Activated T-cell treated with anti-CD3 and anti-CD28 coated beads, Interleukin-2, amount 50 U/mL, for 72 hours (primary cell): ENCODE measurements at places on chromosomes 11 and 22.

DNA sequence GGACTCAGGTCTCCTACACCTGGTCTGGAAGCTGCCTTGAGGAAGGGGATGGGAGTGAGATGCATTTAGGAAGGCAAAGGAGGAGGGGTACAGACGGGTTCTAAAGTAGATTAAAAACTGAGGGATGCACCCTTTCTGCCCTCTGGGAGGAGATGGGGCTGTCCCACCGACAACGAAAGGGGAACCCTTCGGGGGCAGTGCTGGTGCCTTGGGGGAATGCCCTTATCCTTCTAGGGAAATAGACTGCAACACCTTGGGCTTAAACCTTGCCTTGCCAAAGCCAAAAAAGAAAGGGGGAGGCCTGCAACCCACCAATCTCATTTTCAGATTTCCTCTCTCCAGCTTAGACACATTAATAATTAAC, 89.8 kb downstream of the PLEKHA7 start:
- no peak for DNase-seq

- DNase-seq = no peak
These were observed 25.9 kb upstream of the SCARF2 start for GRCh38 chr22:20463324-20464095.

- no peak for DNase-seq
These were observed 32.8 kb downstream of the MS4A2 start for GRCh38 chr11:60121264-60121663.

DNA sequence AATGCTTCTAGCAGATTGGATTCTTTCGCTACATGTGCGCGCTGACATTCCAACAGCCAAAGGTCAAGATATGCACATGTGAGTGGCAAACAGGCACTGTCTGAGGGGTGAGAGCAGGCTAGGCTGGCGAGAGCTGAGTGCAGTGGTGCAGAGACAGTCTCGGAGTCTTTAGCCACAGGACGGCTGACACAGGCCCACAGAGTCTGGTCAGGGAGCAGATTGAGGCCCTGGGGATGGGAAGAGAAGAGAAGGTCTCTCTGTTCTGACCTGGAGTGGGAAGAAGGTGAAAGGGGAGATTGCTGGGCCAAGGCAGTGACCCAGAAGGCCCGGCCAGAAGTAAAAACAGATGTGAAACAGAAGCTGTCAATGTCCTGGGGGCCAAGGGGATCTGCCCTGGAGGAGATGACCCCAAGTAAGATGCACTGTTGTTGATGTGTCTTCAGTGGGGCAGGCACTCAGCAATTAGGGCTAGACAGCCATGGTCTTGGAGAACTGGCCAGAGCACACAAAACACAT, 197.8 kb downstream of the ETS1 start:
- DNase-seq = no peak

DNA sequence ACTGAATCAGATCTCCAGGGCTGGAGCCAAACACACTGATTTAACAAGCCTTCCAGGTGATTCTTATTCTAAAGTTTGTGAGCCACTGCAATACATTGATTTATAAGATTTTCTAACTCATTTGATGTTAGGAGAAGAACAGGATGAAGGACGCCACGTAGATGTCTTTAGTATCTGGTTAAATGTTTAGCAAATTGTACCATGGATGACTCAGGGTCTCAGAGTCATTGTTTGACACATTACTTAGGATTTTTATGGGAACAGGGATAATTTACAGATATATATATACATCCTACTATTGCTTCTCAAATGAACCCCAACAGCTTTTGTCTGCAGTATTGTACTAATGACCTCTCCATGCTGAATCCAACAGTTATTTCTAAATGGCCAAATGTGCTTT, 143.1 kb upstream of the DDI1 start:
- DNase-seq = no peak

- DNase-seq = no peak
These were observed 21.7 kb upstream of the SLN start for GRCh38 chr11:107733518-107733917.

- no peak for DNase-seq
These were observed 6.5 kb downstream of the KREMEN1 start for GRCh38 chr22:29079218-29079901.

- DNase-seq = peak; percentile 52
These were observed 592 bp upstream of the CTSC start for GRCh38 chr11:88337987-88338668.

DNA sequence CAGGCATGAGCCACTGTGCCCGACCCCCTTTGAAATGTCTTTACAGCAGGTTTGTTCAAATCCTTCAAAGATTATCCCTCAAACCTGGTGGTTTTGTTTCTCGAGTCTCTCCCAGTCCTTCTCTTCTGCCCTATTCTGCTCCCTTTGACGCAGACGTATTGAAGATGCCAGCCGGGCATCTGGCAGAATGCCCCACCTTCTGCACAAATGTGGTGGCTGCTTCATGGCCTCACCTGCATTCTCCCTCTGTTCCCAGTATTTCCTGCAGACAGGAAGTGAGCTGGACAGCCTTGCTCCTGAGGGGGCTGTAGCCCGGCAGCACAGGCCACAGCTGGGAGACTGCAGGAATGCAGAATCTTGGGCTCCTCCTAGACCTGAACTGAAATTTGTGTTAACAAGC, 4.8 kb upstream of the NAP1L4 start:
- no peak for DNase-seq

GRCh38 chr11:44926036-44926435, 24.6 kb downstream of the TP53I11 start:
- DNase-seq = no peak

DNA sequence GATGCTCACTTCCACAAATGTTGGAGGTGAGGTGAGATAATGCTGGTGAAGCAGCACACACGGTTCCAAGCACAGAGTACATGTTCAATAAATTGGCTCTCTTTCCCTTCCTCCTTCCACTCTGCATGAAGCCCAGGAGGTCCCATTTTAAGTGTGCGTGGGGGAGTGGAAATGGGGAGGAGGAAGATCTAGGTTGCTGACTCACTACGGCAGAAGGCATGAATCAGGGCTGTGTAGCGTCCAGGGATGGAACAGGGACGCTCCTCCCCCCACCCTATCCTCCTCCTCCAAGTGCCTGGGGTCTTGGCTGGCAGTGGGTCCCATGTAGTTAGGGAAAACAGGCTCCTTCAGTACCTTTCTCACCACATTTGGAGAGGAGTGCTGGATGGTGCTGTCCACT, 44.2 kb downstream of the TRIM66 start:
- DNase-seq = no peak

DNA sequence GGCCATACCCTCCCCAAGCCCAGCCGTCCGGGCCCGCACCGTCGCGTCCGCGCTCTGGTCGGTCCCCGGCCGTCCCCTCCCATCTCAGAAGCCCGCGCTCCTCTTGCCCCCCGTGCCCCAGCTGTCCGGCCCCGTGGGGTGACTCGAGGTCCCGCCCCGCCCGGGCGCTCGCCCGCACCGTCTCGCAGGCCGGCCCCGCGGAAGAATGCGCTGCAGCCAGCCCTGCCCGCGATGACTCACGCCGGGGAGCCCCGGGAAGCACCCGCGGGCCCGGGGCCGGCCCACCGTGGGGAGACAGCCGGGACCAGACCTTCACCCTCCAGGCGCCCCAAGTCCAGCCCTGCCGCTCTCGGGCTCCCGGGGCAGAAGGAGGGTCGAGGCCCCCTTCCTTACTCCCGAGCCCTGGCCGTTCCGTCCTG, 320 bp upstream of the PHLDA2 start:
- DNase-seq = peak; percentile 78

GRCh38 chr11:22337596-22338485, at the start of gene SLC17A6:
TSS of gene SLC17A6 (plus strand) at chr11:22338381. CDS start at chr11:22338534, 153 bp downstream.
- peak; percentile 13 for DNase-seq

- DNase-seq = no peak
These were observed 19.4 kb downstream of the NELL1 start for GRCh38 chr11:20688761-20689160.
